RWPE1 (cell line): ENCODE measurements at places on chromosomes 4 and X.

DNA sequence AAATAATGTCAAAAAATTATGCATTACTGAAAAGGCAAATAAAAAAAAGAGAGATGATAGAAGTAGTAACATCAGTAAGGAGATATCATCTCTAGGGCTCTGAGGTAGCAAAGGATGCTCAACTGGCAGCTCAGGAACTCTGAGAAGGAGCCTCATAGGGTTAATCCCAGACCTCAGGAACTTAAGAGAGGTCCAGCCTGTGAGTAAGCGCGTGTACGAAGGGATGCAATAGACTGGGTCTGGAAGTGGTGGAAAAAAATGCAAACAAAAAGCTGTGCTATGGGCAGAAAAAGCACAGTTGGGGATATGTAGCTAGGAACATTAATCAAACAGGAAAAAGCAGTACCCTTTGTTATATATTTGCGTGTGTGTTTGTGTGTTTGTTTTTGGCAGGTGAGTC, 282.0 kb downstream of the GALNTL6 start:
- DNase-seq, result no peak

GRCh38 chrX:102067966-102068723, 57.3 kb upstream of the TCEAL2 start:
- no peak for DNase-seq

DNA sequence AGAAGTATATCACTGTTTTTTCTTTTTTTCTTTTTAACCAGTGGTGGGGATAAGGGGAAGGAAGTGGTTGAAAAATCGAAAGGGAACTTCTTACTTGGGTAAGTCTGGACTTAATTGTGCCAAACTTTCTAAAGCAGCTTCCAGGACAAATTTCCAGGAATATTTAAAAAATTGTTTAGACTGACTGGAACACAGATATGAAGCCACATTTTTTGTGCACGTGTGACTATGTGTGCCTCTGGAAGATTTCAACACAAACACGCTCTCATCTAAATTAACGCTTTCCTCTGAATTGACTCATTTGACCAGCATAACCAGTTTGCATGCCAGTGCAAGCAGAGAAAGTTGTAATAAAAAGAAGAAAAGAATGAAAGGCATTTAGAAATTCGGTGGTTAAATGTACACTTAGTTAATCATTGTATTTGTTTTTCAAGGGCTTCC, 18.8 kb upstream of the YTHDC1 start:
- peak; percentile 70 for DNase-seq

DNA sequence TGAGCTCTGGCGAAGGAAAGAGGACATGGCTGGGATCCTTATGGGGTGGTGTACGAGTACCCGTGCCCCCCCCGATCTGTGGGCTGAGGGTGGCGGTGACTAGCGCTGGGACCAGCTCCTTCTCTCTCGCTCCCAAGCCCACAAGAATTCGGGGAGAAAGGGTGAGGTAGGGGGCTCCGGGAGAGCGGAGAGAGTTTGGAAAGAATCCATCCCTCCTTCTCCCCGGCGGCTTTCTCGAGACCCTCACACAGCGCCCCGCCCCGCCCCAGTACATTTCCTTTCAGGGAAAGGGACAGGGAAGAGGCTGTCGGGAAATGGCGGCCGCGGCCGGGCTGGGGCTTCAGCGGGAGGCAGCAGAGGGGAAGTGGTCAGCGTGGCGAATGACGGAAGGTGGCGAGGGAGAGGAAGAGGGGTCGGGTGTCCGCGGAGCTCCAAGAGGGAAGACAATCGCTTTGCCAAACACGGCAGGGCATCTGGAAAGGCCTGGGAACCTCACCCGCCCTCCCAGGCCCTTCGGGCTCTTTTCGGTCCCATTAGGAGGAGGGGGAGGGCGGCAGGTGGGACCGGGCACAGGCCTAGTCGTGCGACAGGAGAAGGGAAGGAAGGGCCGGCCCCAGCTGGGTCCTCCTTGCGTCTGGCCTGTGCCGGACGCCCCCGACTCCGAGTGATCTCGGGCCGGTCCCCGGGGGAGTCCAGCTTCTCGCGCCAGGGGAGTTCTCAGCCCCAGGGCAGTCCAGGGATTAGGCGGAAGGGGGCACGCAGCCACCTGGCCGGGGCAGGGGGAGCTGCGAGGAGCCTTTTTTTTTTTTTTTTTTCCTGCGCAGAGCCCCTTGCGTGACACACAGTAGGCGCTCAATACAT, 10.2 kb downstream of the HNRNPH2 start:
- DNase-seq, result no peak

GRCh38 chrX:11059933-11060332, 51.2 kb upstream of the HCCS start:
- peak; percentile 64 for DNase-seq

- DNase-seq, result peak; percentile 29
Measured at GRCh38 chr4:27176400-27176799, 315.8 kb downstream of the STIM2 start.

DNA sequence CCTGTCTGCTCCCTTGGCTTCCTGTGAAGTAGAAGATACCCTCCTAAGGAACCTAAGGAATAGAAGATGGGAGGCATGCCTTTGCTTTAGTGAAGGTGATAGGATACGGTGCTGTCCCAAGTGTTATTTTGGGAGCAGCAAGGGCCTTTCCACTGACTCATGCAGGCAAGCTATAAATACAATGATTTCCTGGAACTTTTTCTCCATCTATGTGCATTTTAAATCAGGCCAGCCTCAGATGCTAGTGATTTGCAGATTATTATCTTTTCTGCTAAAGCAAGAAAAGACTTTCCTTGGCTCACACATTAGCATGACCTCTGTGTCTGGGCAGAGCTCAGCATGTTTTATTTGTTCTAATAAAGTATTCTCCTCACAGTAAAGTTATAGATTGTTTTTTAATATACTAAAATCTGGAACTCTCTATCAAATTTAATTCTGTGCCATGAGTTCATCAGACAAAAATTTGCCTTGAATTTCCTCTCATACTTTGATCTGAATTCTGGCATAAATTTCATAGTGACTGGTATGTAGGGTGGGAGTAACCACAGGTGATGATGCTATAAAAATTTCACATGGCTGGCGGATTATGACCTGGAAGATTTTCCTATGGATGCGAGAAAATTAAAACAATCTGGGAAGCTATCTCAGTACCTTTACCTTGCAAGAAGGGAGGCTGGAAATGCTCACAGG, 131.7 kb downstream of the REPS2 start:
- no peak for DNase-seq

- no peak for DNase-seq
Measured at GRCh38 chr4:28444886-28445496, 1584.3 kb downstream of the STIM2 start.

DNA sequence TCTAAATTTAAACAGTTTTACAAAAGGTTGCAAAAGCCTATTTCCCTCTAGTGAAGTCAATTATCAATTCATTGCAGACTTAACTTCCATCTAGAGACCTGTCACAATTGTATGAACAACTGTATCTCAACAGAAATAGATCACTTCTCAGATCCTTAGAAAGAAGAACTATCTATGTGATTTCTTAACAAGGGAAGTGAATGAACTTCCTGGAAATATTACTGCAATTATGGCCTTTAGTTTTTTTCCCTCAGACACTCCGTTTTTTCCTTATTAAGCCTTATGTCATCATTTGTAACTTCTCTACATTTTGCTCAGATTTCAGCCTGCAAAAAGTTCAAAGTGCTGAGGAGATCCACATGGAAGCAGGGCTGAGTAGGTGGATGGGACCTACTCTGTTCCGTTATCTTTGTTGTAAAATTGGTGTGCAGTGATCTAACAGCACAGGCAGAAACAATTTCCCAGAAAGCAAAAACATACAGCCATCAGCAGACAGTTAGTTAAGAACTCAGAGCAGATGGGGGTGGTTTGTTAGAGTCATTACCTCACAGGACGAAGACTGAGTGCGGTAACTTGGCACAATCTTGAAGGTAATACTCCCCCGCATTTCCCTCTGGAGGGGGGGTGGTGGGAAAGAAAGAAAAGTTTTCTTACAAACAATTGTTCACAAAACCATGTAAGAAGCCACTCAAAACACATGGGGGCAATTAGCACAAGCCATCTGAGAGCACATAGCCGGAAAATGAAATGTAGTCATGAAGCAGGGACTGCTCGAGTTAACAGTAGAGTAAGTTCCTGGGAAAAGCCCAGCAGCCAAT, 112.3 kb downstream of the NYX start:
- no peak for DNase-seq

DNA sequence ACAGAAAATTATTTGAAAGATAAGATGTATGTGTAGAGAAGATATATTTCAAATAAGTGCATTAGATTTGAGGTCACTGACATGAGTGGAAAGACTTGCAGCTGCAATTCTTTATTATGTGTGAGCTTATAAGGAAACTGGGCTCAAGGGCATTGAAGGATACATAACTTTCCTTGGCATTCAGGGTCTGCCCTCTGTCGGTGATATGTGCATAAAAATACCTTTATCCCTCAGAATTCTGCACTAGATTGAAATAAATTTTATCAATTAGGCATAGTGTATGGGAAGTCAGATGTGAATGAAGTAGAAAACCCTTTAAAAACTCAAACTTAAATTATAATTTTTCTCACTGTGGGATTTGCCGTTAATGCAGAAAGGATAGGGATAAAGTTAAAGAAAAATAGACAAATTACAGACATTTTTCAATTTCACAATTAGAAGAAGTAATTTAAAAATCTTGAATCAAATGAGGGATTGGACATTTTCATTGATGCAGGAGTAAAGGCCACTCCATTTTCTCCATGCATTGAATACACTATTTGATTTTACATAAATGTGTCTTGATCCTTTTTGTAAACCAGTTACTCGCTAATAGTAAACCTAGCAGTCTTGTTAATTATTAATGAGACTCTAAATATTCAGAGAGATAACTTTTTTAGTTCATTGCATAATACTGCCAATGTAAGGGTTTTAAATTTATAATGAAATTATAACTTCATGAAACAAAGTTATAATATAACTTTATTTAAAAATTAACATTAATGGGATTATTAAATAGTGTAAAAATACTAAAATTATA, 21.0 kb upstream of the ETNPPL start:
- DNase-seq, result no peak

- DNase-seq, result peak; percentile 55
Measured at GRCh38 chrX:47143894-47144625, 442 bp downstream of the NDUFB11 start.

- no peak for DNase-seq
Measured at GRCh38 chrX:154374313-154375155, at the start of gene FLNA. Gene FLNA, minus strand, starts transcription at chrX:154374634. Its CDS starts 3,389 bp downstream, at chrX:154371245.

DNA sequence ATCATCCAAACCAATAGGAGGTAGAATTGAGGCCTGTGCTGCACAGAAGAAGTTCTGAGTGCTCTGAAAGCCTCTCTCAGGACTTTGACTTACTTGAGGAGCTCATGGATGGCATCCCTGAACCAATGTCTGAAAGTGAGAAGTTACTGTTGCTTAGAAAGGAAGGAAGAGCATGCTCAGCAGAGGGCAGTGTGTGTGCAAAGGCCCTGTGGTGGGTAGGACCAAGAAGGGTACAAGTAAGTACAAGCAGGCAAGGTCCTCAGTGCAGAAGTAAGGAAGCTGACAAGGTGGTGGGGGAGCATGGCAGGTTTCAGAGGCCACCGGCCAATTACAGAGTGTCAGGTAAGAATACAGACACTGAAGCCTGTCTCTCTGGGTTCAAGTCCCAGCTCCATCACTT, 31.4 kb upstream of the LGI2 start:
- no peak for DNase-seq

GRCh38 chr4:136803433-136803832, 728.9 kb downstream of the PCDH18 start:
- DNase-seq, result no peak

- no peak for DNase-seq
Measured at GRCh38 chr4:100968046-100968445, 379.3 kb downstream of the PPP3CA start.

GRCh38 chrX:136130931-136131833, 16.2 kb upstream of the FHL1 start:
- DNase-seq, result peak; percentile 64

DNA sequence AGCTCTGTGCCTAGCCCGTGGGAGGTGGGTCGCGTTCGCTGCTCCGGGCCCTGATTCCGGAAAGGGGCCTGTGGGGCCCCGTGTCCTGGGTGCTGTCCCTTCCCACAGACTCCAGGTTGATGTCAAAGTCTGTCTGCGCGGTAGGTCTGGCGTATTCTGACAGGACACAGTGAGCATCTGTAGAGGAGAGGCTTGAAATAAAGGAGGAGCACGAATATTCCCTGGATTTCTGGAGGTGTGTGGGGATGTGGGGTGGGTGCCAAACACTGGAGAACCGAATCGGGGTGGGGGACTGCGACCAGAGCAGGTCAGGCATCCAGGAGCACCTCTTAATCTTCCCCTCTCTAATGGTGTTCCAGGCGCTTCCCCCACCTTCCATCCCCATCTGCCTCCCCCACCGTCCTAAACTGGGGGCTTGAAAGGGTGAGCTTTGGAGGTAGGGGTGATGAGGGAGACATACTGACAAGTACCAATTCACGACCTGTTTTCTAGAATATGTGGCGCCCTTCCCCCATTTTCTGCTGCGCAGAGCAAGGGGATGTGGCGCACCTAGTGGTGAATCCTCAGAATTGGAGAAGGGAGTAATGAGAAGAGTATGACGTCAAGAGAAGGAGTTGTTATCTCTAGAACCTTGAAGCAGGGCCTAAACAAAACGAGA, 877 bp downstream of the GPRASP1 start:
- no peak for DNase-seq

- no peak for DNase-seq
Measured at GRCh38 chr4:4248885-4249203, 821 bp upstream of the TMEM128 start.

- no peak for DNase-seq
Measured at GRCh38 chr4:100816436-100817045, 298.7 kb upstream of the EMCN start.

DNA sequence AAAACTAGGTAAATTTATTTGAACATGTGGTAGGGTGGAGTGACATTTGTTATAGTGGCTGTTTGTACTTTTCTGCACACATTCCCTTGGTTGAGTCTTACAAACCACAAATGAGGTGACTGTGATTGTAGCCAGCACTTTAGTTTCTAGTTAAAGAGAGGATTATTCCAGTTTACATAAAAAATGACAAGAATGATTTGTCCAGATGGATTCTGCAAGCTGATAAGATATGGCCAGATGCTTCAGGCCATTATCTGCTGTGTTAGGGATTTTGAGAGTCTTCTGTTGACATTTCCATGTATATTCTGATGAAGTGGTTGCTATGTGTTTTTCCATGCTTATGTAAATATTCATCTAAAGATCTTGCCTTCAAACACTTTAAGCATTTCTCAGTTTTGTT, 31.0 kb upstream of the PDE5A start:
- no peak for DNase-seq

DNA sequence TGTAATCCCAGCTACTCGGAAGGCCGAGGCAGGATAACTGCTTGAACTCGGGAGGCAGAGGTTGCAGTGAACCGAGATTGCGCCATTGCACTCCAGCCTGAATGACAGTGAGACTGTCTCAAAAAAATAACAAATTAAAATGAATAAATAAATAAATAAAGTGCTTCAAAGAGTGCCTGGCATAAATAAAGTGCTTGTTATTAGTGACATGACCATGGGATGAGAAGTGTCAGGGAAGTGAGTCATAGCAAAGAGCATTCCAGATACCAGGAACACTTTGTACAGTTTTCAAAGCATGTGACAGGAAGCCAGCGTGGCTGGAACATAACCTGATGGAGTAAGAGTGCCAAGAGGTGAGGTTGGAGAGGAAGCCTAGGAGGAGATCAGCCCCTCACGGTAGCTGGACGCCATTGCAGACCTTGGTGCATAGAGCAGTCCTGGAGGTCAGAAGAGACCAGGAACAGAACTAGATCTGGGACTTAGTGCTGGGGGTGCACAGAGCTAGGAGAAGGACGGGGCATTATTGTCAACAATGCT, 6.0 kb upstream of the WDR13 start:
- DNase-seq, result peak; percentile 49
